ENCODE measurements at places on chromosomes 5 and 9. TPM values are rescaled to one million over a fixed set of nuclear protein-coding genes. Genes with fewer than 3 reads are reported as not detected.

Gene SOX30
- 1.0 TPM for total RNA-seq

Gene IFNB1
- total RNA-seq = not detected

Gene HAND1
- not detected for total RNA-seq

Gene ASTN2
- total RNA-seq = 3.3 TPM

Gene MINAR2
- not detected for total RNA-seq

Gene PTGES
- not detected for total RNA-seq

Gene FAM200C
- total RNA-seq = 3.5 TPM

Gene ATP10B
- not detected for total RNA-seq

Gene RLN1
- total RNA-seq = 1.6 TPM

Gene POU5F2
- 2.1 TPM for total RNA-seq

Gene SPINK5
- not detected for total RNA-seq

Gene TLE4
- total RNA-seq = 17.4 TPM

Gene MELK
- total RNA-seq = 57.7 TPM

Gene PAEP
- total RNA-seq = not detected

Gene LRRC70
- 2.5 TPM for total RNA-seq

Gene UQCRQ
- total RNA-seq = 219 TPM

Gene TRIP13
- total RNA-seq = 18.3 TPM

Gene BAAT
- total RNA-seq = not detected

Gene DMRT3
- not detected for total RNA-seq

Gene BARHL1
- not detected for total RNA-seq

Gene C1QTNF2
- total RNA-seq = not detected

Gene GCNT4
- total RNA-seq = 3.9 TPM

Gene SLC25A2
- total RNA-seq = 0.42 TPM

Gene STPG3
- total RNA-seq = not detected

Gene RANBP6
- 22.7 TPM for total RNA-seq

Gene CA9
- 31.7 TPM for total RNA-seq

Gene IL3
- 0.32 TPM for total RNA-seq

Data from activated T-helper 17 cell treated with anti-CD3 and anti-CD28 coated beads, Interleukin-2, amount 50 U/mL, for 72 hours (primary cell).